ENCODE measurements at places on chromosomes 16 and 17. TPM values are rescaled to one million over a fixed set of nuclear protein-coding genes. Genes with fewer than 3 reads are reported as not detected.

DNA sequence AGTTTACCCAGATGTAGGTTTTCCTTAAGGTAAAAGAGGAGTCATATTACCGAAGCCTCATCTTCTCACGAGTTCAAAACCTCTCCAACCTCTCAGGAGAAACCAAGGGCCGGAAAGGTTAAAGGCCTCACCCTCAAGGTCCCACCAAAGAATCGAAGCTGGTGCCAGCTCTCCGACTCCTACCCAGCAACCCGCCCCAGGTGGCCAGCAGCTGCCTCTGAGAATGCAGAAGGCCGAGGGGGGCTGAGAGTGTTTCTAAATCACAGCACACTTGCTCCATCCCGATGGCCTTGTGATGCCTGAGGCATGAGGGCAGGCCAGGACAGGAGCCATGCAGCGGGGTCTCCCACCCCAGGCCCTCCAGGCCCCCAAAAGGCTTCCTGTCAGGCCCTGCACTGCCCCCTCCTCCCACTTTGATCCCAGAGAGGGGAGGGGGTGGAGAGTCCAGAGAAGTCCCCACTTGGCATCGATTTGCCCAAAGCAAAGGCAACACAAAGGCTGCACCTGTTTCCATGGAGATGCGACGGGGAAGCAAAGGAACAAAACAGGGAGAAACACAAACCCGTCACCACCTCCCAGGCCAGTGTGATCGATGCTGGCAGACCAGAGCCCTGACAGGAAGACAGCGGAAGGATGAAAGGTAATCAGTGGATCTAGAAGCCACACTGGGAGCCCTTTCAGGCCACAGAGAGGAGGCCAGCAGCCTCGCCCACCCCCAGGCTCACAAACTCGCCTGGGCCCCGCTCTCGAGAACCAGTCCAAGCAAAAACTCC is 39.0 kb downstream of the CUEDC1 start:
- no peak for DNase-seq

- no peak for DNase-seq
Observed at GRCh38 chr17:2705888-2706795, 5.4 kb downstream of the CLUH start.

DNA sequence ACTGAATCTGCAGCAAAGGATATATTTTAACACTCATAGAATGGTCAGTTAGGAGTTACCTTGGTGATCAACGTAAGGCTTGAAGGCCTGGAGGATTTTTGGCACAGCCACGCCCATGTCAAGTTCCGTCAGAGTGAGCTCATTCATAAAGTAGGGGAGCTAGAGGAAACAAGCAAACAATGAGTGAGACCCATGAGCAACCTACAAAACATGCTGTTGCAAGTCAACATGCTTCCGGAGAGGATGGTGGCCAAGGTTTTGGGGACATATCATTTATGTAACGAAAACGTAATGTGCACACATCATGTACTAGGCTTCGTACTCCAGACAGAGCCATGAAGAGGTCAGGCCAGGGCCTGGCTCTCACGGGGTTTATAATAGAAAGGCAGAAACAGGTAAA is 41.1 kb upstream of the ERN1 start:
- DNase-seq = no peak

- no peak for DNase-seq
Observed at GRCh38 chr17:82243648-82244412, 15.0 kb downstream of the SLC16A3 start.

- DNase-seq = no peak
Observed at GRCh38 chr16:88839745-88840599, 16.8 kb downstream of the GALNS start.

DNA sequence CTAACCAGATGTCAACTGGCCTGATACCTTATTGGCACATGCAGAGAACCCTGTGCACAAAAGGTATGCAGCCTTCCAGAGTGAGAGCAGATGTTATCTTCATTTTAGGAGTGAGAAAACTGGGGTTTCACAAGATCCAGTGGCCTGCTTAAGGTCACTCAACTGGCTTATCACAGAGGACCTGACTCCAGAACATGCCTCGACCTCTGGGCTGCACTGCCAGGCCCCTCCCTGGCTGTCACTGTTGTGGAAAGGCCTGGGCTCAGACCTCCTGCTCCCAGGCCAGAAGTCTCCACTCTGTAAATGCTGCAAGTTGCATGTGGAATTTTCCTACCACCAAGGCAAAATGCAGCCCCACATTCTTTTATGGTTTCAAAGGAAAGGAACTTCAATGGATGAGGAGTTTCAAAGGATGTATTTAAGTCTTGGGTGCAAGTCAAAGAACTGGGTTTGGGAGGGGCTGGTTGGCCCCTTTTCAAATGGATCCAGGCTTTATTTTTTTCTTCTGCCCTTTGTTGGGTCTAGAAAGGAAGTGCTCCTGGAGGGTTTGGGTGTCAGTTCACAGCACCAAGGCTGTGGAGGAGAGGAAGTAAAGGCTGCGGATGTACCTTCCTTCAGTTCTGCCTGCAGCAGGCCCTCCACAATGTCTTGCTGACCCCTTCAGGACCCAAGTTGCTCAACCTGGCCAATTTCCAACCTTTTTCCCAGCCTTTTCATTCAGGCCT is 30.4 kb upstream of the SMPD3 start:
- no peak for DNase-seq

DNA sequence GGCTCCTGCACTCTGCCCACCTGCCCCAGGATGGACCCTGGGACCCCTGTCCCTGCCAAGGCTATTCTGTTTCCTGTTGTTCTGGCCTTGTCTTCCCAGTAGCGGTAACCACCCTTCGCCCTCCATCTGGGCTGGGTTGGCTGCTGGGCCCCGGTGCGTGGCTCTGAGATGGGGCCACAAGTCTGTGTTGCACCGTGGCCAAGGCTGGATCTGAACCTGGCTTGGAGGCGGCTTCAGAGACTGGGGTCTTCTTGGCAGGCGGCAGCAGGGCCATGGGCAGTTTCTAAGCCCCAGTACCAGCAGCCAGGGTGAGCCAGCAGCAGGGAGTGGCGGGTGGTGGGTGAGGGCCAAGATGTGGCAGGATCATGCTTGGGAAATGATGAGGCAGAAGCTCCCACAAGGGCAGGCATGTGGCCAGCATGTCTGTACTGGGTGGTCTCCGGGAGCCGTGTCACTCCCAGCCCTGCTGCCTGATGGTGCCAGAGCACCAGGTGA is 12.6 kb downstream of the MAP2K3 start:
- no peak for DNase-seq

GRCh38 chr17:58585554-58585953 is 71.1 kb upstream of the MTMR4 start:
- DNase-seq = no peak

GRCh38 chr17:33154869-33155455 is 138.1 kb downstream of the ASIC2 start:
- DNase-seq = no peak

- no peak for DNase-seq
Observed at GRCh38 chr17:14372905-14373613, 72.2 kb downstream of the HS3ST3B1 start.

- no peak for DNase-seq
Observed at GRCh38 chr17:67484261-67484660, 107.2 kb downstream of the PITPNC1 start.

- no peak for DNase-seq
Observed at GRCh38 chr17:65667656-65668055, 106.2 kb upstream of the AXIN2 start.

DNA sequence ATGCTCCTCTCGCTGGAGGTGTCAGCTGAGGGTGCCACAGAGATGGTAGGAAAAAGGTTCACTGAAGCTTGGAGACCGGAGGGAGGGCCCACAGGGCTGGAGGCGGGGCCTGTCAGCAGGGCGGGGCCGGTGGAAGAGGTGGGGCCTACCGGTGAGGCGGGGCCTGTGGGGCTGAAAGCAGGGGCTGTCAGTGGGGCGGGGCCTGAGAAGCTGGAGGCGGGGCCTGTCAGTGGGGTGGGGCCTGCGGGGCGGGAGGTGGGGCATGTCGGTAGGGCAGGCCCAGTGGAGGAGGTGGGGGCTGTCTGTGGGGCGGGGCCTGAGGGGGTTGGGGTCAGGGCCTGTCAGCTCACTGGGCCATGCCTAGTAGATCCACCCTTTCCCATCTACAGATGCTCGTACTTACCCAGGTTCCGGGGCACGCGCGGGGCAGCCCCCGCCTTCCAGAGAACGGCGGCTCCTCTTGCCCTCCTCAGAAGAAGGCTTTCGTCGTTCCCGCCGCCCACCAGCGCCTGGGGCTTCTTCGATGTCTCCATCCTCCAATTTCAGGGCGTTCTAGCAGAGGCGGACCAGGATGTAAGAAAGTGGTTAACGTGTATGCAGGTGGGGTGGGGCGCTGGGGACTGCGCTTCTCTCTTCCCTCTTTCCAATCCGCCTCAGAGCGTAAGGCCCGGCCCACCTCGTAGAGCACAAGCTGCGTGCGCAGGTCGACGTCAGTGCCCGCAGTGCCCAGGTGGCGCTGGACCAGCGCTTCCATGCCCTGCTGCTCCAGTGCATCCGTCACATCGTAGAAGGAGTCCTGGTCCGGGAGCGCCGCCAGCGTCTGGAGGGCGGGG is 9.8 kb downstream of the TMEM208 start:
- peak; percentile 72 for DNase-seq

GRCh38 chr16:50521246-50521900 is 26.8 kb upstream of the NKD1 start:
- DNase-seq = no peak

GRCh38 chr17:35183332-35183731 is 10.9 kb downstream of the SLC35G3 start:
- no peak for DNase-seq

- DNase-seq = peak; percentile 22
Observed at GRCh38 chr16:50740736-50741135, 1.1 kb upstream of the CYLD start.

DNA sequence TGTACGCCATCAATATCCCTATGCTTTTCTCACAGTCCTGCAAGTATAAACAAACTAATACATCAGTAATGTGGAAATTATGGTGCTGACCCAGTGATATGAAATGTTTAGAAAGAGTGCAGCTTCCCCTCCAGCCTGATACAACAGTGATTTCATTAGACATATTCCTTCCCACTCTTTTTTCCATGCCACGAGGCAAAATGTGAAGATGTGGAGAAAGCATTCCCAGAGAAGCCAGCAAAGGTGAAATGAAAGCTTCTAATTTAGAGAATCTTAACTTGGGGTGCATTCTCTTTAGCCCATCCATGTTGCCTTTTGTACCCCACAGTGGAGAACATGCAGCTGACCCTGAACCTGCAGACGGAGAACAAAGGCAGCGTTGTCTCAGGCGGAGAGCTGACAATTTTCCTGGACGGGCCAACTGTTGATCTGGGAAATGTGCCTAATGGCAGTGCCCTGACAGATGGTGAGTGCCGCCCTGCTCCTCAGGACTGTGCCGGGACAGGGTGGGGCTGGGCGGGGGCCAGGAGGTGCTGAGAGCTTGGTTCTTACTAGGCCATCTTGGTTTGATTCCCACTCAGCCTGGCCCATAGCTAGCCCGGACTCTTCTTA is 77.8 kb downstream of the WWP2 start:
- no peak for DNase-seq

GRCh38 chr16:5709889-5710288 is 612.3 kb upstream of the EEF2KMT start:
- no peak for DNase-seq

The ITGA2B gene
- 0.05 TPM for total RNA-seq

The ITGAD gene
- total RNA-seq = not detected

The ATP2A3 gene
- total RNA-seq = 1.3 TPM

The MYO15A gene
- 0.02 TPM for total RNA-seq

The IST1 gene
- 163 TPM for total RNA-seq

The CFAP97D1 gene
- 0.24 TPM for total RNA-seq

The IL17C gene
- total RNA-seq = not detected

All from A172 (cell line).